ENCODE measurements at places on chromosomes 2 and 18.
A peak's percentile ranks its signal among the peaks of the same experiment; 100 is the strongest.

- no peak for DNase-seq
Measured at GRCh38 chr2:41836948-41837347, 210.9 kb upstream of the PKDCC start.

DNA sequence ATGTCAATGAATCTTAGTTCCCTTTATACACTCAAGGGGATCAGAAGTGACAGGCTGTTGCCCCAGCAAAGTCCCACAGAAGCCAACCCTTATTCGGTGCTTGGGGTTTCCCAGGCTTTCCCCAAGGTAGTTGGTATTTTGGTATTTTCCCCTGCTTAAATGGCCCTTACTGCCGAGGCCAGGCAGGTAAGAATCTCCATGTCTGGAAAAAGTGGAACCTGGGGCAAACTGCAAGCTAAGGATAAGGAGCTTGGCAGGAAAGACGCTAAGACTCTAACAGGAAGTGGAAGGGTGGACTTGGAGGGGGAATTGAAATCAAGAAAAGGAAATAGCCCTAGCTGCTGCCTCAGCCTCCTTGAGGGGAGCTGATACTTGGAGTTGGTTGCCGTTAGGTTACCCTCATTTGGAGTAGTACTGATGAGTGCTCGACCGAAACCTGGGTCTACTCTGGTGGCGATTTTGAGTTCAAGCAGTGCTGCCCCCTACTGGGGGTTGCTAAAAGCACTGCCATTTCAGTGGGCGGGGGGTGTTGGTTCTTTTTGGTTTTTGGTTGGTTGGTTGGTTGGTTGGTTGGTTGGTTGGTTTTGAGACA, 3.3 kb upstream of the GPBAR1 start:
- peak; percentile 34 for DNase-seq

- DNase-seq = no peak
Measured at GRCh38 chr2:240250985-240251847, 110.8 kb upstream of the OTOS start.

DNA sequence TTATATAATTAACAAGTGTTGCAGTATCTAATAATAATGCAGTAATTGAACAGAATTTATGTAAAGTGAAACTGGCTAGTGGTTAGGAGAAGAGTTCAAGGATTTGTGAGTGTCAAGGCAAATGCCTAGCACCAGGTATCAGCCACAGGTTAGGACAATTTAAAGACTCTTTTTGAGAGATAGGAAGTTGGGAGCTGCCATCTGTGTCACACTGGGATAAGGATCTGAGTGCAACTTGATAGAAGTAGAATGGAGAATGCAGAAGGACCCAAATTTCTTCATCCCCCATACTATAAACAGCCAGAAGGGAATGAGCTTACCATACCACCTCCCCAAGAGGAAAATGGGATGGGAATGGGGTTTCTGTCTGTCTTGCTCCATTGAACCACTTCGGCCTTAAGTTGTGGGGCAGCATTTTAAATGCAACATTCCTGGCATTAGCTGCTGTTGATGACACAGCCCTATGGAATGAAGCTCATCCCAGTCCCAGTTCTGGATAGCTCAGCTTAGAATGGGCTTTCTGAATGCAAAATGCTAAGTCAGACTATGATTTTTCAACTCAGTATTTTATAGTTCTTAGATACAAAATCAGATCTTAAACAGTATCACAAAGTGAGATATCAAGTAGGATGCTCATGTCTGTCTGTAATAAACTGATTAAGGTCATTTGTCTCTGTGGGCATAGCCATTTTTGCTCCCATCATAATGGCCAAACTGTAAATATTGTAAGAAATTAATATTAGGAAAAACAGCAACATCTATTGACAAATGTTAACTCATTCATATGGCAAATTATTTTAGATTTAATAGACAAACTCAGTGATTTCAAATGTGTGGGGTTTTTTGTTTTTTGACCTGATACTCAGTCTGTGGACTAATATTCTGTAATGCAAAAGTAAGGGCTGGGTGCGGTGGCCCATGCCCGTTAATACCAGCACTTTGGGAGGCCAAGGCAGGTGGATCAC, 44.0 kb downstream of the GPR155 start:
- DNase-seq = no peak

- DNase-seq = no peak
Measured at GRCh38 chr18:35071819-35072247, 30.6 kb downstream of the MAPRE2 start.

DNA sequence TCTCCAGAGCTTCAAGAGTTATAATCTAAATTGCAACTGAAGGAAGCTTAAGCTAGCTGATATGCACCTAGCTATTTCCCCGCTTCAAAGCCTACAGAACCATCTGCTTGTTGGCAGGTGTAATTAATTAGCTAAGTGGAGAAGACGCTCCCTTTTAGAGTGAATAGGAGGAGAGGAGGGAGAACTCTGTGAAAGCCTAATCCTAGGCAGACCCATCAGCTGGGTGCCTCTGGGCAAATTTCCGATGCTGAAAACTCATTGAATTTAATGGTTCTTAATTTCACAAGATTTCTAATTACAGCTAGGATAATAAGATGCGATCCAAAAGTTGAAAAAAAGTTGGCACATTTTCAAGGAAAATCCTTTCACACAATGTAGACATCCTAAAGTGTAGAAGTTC, 735.9 kb downstream of the ERBB4 start:
- no peak for DNase-seq

- no peak for DNase-seq
Measured at GRCh38 chr2:50215736-50216135, 816.2 kb downstream of the NRXN1 start.

DNA sequence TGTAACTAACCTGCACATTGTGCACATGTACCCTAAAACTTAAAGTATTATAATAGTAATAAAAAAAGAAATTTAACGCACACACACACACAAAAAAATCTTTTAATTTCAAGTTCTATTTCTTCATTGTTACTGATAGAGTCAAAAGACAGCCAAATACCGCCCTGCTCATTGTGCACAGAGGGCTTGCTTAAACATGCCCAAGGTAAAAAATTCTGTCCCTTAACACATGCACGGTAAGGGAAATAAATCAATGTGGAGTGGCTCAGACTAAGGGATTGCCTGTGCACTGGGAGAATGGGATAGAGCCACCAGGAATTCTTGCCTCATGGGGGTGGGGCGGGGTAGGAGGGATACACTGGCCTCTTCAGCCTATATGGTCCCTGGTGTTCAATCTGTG, 468.0 kb downstream of the NUP35 start:
- DNase-seq = no peak

GRCh38 chr18:57981308-57982028, 62.6 kb upstream of the NEDD4L start:
- no peak for DNase-seq

- DNase-seq = no peak
Measured at GRCh38 chr2:102032368-102033030, 40.7 kb downstream of the IL1R2 start.

- no peak for DNase-seq
Measured at GRCh38 chr18:36338403-36338933, 41.0 kb downstream of the FHOD3 start.

DNA sequence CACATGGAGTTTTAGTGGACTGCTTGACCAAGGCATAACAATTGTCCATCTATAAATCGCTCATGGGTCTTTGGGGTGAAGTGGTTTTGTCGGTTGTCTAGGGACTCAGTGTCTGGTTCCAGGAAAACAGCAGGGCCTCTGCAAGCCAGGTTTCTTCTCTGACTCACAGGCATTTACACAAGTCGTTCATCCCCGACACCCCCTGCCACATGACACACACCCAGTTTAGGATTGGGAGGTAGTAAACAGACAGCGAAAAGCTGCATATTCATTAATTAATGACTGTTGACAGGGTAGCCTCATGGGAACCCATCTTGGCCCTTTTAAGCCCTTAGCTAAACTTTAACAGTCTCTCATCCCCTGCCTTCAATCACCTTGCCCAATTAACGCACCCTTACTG, 194.8 kb upstream of the ACVR2A start:
- no peak for DNase-seq

GRCh38 chr2:119442850-119443249, 11.2 kb downstream of the TMEM37 start:
- DNase-seq = no peak

DNA sequence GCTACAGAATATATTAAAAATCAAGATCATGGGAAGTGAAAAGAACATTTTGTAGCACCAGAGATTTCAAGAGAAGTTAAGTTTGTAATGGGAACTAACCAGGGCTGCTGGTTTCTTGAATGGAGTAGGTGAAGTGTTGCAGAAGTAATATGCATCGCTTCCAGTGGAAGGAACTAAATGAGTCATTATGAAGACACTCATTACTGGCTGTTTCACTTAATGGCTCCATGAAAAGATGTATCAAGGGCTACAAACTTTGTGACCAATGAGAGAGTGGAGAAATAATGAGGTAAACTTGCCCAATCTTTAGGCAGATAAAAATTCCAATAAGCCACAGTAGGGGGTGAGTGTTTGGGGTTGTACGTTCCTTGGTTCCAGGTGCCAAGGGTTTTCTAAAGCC, 380.4 kb upstream of the POU3F3 start:
- DNase-seq = no peak

DNA sequence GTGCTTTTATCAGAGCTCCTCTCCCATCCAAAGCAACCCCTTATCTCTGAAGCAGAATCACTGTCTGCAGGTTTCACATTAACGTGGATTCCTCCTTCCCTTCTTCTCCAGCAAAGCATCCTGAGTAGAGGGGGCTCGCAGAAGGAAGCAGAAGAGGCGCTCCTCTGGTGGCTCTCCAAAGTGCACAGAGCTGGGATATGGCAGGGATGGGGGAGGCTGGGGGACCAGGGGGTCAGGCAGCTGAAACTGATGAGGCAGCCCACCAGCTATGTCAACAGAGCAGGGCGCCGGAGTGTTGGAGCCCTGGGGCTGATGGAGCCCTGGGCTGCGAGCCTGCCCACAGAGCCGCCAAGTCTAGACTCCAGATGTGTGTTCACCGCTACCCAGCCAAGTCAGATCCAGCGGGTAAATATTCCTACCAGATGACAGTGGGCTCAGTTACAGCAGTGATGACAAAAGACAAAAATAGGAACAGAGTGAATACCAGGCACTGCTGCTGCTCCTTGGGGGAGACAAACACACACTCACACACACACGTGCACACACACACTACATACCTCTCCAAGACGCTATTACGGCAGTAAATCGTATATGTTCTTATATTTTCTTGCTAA, 678.3 kb upstream of the ID2 start:
- no peak for DNase-seq

- DNase-seq = no peak
Measured at GRCh38 chr2:54709336-54709809, 14.1 kb upstream of the EML6 start.

GRCh38 chr2:98329549-98329948, 16.7 kb upstream of the CNGA3 start:
- DNase-seq = no peak

DNA sequence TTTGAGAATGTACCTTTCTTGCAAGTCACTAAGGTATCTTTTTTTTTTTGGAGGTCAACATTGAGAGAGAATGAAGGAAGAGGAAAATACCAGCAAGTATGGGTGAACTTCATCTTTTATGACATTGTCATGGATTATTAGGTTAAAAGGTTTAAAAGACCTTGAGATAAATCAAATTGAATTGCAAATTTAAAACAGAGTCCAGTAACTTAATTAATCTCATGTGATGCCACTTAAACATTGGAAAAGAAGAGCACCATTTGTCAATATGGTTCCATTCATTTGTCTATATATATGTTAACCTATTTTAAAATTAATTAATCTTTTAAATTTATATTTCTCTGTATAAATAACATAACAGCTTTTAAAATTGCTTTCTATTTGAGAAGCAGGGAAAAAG, 83.8 kb downstream of the PPP1R1C start:
- DNase-seq = no peak

DNA sequence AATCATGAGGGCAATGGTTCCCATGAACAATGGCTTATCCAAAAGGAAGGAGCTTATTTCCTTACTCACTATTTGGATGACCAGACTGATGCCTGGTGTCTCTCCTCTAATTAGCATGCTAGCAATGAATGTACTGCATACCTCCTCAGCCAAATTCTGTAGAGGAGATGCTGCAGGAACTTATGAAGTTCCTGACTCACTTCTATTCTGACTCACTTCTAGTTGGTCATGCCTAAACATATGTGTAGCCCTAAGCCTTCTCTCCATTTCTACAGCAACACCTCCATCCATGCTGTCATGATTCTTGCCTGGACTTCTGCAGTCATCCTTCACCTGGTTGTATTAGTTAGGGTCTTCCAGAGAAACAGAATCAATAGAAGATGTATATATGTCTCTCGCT, 59.9 kb upstream of the MRPS9 start:
- no peak for DNase-seq

GRCh38 chr2:49794396-49794795, 640.1 kb upstream of the FSHR start:
- DNase-seq = no peak

DNA sequence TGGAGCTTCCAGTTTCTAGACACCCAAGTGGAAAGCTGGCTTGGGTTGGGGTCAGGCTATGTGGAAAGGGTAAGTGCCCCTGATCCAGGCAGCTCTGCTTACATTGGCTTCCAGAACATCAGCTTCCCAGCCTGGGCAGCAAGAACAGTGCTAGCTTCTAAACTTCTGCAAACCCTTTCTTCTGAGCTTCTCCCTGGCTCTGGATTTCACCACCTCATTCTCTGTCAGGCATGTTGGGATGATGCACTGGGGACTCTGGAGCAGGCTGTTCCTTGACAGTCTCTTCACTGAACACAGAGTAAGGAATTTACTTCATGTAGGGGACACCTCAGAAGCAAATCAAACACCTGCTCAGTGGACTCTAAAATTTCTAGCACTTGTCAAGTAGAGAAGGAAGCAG, 72.8 kb downstream of the LYPD1 start:
- no peak for DNase-seq

DNA sequence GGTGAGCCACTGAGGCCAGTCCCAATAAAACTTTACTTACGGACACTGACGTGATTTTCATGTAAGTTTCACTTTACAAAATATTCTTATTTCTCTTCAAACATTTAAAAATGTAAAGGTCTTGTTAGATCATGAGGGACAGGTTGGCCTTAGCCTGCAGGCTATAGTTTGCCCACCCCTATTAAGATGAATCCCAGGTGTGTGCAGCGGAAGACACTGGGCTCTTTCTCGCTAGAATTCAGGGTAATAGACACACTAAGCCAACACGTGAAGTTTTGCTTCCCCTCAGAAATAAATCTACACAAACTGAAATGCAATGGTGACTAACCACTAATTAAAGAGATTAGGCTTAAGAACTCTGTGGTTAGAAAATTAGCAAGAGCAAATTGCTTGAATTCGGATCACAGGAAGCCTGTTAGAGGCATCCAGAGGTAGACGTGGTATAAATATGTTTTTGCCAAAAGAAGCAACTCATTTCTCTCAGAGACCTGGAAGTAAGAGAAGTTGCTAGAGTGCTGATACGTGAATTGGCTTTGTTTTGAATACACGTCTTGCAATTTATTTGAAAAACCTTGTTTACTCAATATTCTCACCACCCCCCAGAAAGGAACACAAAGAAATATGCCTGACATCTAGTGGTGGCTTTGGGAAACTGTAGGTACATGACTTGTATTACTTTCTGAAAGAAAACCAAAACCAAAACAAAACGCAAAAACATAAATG, 151.6 kb downstream of the DTNB start:
- no peak for DNase-seq
